ENCODE measurements at places on chromosomes 16 and 17.

DNA sequence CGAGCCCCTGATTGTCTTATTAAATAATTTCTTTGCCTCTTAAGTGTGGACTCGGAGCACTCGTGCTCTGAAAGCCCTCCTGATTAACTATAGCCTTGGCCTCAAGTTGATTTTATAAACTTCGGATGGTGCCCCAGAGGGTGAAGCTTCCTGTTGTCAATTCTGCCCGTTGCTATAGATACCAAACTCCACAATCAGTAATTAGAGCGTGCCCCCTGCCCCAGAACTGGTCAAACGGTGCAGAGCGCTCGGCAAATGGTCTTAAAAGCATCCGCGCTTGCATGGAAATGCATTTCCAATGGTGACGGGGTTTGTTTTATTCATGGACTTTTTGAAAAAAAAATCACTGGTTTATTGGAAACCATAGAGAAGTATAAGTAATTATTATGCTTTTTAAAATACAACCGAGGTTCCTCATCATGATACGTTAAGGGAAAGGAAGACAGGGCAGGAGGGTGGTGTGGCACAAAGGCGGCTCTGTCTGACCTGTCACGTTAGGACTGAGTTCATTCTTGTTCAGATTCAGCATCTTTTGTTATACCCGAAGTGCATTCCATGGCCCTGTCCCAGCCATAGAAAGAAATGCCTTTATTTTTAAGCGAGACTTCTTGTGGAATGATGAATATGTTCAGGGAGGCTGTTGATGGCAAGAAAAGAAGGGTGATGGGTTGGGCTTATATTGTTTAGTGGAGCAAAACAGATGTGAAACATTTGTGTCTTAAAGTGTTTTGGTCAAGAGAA is 476.4 kb downstream of the MAF start:
- DNase-seq = no peak

- DNase-seq = no peak
Measured at GRCh38 chr16:66849549-66849948, 5.3 kb downstream of the CA7 start.

- DNase-seq = no peak
Measured at GRCh38 chr16:66905633-66906539, 12.8 kb downstream of the CDH16 start.

- no peak for DNase-seq
Measured at GRCh38 chr16:86902656-86903001, 324.3 kb downstream of the FOXL1 start.

- no peak for DNase-seq
Measured at GRCh38 chr17:38419508-38419981, 8.7 kb upstream of the ARHGAP23 start.

DNA sequence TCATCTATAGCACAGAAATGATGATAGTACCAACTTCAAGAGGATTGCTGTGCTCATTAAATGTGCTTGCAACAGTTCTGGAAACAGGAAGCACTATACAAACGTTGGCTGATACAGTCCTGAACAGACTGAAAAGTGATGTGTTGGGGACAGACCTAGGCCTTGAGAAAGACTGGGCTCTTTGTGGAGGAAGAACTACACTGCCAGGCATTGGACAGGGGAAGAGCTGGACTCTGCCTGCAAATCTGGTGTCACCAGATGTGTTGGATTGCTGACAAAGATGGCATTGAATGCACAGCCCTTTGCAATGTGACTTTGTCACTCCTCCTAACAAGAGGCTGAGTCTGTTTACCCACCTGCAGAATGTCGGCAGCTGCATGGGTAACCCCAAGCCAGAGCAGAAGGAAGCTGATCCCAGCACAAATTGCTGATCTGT is 12.4 kb upstream of the ST6GALNAC2 start:
- DNase-seq = no peak

DNA sequence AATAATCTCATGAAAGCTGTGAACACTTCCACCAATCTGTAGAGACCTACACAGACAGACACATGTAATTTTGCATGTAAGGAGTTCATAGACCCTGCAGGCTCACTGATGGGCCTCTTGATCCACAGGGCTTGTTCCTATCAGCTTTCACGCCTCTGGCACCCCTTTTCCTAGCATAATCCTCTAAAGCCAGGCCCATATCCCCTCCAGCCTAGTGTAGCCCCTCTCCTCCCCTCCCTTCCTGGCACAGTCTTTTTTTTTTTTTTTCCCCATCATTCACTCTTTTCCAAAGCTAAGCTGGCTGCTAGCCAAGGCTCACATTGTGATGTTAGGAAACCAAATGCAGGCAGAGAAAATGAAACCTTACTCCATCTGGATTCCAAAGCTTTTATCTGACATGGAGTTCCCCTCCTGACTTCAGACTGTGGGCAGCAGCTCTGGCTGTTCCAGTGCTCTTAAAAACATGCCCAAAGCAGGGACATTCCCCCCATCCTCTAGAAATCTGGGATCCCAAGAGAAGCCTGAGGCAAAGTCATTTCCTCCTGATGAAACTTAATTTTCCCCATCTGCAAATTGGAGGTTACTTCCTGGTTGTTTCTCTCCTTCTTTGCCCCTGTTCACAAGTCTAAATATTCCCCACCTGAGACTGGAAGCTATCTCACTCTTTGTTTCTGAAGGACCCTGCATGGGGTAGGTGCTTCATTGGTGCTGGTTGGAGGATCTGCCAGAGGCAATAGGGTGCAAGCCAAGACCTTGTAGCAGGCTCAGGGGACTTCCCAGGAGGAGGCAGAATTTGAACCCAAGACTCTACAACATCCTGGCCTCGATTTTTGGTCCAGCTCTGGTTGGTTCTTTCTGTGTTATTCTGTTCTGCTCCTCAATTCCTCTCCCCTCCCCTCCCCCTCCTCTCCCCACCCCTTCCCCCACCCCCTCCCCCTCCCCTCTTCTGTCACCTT is 9.9 kb upstream of the CCL5 start:
- DNase-seq = no peak

DNA sequence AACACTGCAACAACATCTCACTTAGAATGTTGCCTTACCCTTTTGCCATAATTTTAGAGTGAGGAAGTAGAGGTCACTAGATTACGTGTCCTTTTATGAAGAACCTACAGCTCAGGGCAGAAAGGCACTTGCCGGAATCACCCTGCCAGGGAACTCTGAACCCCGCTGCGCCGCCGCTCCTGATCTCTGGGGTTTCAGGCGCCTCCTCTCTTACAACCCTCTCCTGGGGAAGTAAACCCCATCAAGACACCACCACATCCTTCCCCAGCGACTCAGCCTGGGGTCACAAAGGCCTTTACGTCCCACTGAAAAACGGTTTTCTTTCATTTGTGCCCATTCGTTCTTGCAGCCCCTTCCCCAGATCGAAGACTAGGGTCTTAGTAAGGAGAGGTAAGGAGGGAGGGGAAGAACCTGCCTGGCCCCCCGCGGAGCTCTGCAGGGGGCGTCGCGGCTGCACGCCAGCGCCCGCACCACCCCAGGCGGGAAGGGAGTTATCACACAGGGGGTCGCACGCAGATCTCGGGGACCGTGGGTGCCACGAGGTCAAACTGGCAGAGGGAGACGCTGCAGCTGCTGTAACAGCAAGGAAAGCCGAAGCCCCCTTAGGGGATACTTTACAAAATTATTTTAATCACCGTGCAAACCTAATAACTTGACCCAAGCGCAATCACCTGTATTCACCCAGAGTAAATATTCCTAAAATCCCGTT is 1.0 kb upstream of the HLF start:
- no peak for DNase-seq

- DNase-seq = no peak
Measured at GRCh38 chr16:57745768-57746167, 10.2 kb downstream of the KATNB1 start.

GRCh38 chr17:15395091-15395490 is 53.7 kb upstream of the TEKT3 start:
- DNase-seq = no peak

- DNase-seq = no peak
Measured at GRCh38 chr16:77531752-77532151, 96.9 kb upstream of the ADAMTS18 start.

DNA sequence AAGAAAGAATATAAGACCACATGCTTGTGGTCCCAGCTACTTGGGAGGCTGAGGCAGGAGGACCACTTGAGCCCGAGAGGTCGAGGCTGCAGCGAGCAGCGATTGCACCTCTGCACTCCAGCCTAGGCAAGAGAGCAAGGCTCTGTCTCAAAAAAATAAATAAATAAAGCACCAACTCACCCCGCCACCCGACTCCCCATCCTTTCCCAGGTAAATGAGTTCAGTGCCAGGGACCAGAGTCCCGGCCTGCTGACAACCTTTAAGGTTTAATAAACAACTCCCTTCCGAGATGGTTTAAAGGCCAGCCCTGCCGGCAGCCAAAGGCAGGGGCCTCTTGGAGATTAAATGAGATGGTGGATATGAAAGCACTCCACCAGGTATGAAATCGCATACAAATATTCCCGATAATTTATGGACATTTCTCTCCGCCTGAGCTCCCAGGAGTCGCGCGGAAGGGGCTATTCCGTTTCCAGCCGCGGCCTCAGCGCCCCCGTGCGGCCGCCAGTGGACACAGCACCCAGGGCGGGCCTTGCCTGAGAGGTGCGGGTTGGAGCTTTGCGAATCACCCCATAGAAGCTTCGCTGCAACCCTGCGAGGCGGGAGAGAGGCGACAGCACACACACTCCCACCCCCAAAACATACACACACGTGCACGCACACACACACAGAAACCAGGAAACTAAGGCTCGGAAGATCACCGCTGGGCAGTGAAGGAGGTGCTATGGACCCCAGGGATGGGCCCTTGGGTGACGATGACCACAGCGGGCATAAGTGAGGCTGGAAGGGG is 4.0 kb upstream of the RPL38 start:
- no peak for DNase-seq

- DNase-seq = no peak
Measured at GRCh38 chr17:56594320-56595107, 1.0 kb downstream of the NOG start.

DNA sequence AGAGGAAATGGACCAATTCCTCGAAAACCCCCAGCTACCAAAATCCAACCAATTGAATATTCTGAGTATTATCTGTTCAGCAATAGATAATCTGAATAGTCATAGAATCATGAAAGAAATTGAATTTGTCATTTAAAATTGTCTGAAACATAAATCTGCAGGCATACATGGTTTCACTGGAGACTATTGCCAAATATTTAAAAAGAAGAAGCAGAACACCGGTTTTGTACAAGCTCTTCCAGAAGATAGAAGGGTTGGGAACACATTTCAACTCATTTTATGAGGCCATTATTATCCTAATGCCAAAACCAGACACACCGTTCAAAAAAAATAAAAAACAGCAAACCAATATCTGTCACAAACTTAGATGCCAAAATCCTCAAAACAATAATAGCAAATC is 195.5 kb downstream of the RPTOR start:
- DNase-seq = no peak

DNA sequence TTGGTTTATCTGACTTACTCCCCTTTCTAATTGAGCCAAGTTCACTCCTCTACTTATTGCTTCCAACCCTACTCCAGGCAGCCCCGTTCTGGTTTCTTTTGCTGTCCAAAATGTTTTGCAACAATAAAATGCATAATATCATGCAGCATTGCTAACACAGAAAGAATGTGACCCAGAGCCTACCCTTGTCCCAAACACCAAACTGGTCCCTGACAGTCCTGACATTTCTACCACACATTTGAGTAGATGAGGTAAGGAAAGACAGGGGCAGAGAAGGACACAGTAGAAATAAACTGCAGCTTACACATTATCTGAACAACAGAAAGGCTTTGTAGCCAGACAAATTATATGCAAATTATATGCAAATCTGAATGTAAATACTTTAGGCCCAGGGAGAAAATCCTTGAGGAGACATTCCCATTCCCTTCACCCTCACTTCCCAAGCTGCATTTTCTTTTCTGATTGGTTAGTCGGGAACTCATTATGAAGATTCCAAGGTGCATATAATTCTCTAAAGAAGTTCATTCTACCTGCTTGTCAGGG is 31.6 kb downstream of the SOX9 start:
- DNase-seq = no peak

- DNase-seq = no peak
Measured at GRCh38 chr17:28404007-28404406, 2.0 kb downstream of the SLC46A1 start.

- no peak for DNase-seq
Measured at GRCh38 chr17:32627239-32627996, 140.6 kb downstream of the CDK5R1 start.

DNA sequence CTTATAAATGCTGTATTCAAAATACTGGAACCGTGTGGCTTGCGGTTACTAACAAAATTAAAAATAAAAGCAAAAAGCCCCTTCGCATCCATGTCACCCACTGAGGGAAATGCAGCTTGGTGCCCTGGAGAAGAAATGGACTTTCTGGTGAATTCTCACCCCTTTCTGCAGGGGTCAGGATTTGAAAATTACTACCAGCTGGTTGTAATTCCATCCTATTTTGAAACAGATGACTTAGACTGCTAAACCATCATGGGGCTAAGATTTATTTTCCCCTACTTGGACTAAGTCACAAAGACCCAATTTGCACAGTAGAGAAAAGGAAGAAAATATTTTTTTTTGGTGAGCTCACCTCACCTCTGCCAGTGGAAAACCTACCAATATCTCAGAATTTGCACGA is 111.4 kb upstream of the MYOCD start:
- no peak for DNase-seq

DNA sequence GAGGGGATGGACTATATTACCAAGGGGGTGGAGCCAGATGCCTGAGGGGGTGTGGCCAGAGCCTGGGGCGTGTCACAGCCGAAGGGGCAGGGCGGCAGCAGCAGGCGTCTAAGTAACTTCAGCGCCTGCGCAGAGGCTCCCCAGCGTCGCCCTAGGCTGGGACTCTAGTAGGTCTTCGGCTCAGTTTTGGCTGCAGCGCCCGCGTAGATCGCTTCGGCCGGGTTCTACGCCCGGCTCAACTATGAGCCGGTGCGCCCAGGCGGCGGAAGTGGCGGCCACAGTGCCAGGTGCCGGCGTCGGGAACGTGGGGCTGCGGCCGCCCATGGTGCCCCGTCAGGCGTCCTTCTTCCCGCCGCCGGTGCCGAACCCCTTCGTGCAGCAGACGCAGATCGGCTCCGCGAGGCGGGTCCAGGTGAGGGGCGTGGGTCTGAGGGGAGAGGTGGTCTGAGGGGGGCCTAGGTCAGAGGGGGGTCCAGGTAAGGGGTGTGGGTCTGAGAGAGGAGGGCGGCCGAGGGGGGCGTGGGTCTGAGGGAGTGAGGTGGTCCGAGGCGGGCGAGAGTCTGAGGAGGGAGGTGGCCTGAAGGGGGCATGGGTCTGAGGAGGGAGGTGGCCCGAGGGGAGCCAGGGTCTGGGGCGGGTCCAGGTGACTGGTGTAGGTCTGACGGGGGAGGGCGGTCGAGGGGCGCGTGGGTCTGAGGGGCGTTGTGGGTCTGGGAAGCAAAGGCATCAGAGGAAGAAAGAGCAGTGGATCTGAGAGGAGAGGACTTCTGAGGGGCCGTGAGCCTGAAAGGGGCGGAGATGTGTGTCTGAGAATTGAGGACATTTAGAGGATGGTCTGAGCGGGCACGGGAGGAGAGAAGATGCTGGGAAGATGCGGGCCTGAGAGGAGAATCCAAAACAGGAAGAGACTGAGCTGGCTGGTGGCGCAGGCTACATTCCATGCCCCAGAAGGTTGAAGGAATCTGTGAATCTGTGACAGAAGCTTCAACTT is at the start of gene LPCAT2:
Gene LPCAT2 (plus strand): TSS at position 132 of the 991 bp plus-strand sequence. CDS start 110 bp downstream, at position 242.
- DNase-seq = no peak

GRCh38 chr17:81119223-81120148 is 45.8 kb upstream of the PVALEF start:
- DNase-seq = no peak

All from coronary artery (tissue), 2 donors.